ENCODE measurements at places on chromosomes 3 and 15. TPM values are rescaled to one million over a fixed set of nuclear protein-coding genes. Genes with fewer than 3 reads are reported as not detected.
A peak's percentile ranks its signal among the peaks of the same experiment; 100 is the strongest.

- no peak for DNase-seq
Measured at GRCh38 chr3:74351213-74351612, 263.2 kb downstream of the CNTN3 start.

DNA sequence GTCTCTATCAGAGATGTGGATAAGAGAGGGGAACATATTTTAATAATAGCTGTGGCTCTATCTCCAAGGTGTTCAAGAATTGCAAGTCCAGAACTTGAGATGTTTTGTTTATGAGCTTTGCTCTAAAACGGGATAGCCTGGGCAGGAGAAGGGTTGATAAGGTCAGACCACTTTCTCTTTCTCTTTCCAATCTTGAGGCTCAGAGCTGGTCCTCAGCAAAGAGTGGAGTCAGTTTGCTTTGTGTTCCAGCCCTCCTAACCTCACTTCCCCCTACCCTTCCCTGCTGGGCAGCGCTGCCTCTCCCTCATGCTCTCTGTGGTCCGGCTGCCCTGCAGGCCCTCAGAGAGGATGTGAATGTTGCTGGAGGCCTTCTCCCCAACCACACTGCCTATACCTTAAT is 13.8 kb downstream of the KLHL6 start:
- DNase-seq: no peak

DNA sequence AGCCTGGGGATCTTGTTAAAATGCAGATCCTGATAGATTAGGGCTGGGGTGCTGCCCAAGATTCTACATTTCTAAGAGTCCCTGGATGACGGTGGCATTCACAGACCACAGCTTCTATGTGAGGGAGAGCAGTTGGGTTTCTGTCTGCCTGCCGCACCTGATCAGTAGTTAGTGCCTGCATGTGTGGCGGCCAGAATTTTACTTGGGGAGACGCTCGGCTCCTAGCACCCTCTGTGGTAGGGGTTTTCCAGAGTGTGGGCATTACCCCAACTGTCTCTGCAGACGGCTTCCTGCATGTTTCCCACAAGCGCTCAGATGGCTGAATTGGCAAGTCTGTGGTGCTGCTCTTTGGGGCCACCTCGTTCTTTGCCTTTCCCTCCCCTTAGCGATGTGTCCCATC is 8.3 kb downstream of the GHRL start:
- no peak for DNase-seq

DNA sequence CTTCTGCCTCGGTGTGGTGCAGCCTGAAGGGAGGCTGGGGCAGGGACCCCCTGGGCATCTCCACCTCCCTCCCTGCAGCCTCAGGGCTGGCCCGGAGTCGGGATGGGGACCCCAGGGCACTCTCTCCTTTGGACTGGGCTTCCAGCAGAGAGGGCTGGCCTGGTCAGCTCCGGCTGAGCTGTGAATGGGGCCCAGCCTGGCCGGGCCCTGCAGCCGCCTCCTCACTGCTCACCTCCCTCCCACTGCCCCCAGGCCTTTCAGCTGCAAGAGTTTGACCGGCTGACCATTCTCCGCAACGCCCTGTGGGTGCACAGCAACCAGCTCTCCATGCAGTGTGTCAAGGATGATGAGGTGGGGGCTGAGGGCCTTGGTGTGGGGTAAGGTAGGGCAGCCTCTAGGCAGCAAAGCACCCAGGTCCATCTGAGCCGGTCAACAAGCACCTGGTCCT is 36.0 kb downstream of the PSTPIP1 start:
- peak; percentile 91 for DNase-seq

- no peak for DNase-seq
Measured at GRCh38 chr3:6351752-6352151, 509.2 kb upstream of the GRM7 start.

- DNase-seq: no peak
Measured at GRCh38 chr3:197244751-197245150, 53.7 kb downstream of the DLG1 start.

- no peak for DNase-seq
Measured at GRCh38 chr3:5800965-5801364, 613.5 kb downstream of the EDEM1 start.

Gene TUSC7
- total RNA-seq: not detected

DNA sequence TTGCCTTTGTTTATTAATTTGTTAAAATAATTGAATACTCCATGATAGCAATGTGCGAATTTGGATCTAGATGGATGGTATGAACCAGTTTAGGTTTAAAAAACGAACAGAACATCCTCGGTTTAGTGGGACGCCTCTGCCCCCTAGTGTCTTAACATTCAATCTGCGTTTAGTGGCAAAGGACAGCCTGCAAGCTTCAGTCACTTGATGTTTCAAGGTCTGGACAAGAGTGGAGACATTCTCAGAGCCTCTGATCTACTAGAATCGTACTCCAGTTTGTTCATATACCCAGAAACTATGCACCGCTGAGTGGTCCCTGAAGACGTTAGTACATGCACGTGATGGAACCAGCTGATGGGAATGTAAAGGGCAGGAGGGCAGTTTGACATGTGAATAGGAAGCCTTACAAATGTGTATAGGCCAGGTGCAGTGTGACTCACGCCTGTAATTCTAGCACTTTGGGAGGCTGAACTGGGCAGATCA is 17.8 kb upstream of the ATP13A4 start:
- DNase-seq: no peak

Gene ZCWPW2
- total RNA-seq: 3.7 TPM

Gene FGD5
- total RNA-seq: 16.2 TPM
